ENCODE measurements at places on chromosomes 3 and 15. TPM values are rescaled to one million over a fixed set of nuclear protein-coding genes. Genes with fewer than 3 reads are reported as not detected.

DNA sequence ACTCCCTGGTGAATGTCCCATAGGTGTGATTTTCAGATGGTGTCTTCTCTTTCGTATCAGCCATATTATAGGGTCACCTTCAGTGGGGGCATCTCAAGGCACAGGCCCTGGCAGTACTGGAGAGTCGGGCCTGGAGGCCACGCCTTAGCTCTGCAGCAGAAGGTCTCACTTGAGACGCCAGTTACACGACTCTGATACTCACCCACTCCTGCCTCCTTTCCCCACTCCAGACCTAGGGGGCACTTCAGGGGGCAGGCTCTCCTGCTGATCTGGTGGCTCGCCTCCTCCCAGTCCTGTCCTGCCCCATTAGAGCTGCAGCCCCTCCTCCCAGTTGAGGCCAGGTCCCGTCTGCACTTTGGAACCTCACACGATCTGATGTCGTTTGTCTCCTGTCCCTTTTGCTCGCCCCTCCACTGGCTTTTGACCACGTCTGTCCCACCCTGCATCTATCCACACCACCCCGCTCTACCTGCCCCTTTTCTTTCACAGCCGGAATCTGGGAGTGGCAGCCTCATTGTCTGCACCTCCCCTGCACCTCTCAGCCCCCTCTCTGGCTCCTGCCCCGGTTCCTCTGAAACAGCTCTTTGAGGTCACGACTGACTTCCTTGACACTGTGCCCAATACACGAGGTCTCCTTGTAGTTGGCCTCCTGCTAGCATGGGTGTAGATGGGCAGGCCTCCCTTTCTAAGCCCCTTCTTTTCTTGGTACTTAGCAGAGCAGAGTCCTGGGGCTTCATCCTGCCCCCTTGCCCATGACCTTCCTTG, 181.9 kb downstream of the NSMCE3 start:
- DNase-seq, result no peak

GRCh38 chr3:56908004-56908403, 106.3 kb upstream of the ARHGEF3 start:
- DNase-seq, result no peak

DNA sequence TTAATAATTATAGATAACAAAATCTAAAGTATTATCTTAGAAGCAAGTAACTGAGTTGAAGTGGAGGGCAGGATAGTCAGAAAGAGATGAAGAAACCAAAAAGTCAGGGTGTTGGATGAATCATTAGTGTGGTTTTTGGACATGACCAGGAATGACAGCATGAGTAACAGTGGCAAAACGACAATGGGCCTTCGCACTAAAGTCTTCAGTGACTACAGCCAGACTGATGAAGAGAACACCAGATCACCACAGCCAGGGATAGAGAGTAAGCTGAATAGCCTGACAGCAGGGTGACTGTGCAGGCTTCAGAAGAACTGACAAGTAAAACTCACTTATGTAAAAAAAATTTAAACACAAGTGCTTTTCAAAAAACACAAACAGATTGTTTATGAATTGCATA, 96.0 kb upstream of the MELTF start:
- DNase-seq, result peak; percentile 24

GRCh38 chr15:63405159-63405558, 23.5 kb upstream of the CA12 start:
- peak; percentile 21 for DNase-seq

GRCh38 chr15:78951841-78952238, 7.0 kb upstream of the CTSH start:
- peak; percentile 41 for DNase-seq

ATP13A5 gene
- total RNA-seq, result 0.30 TPM

PPM1L gene
- 6.8 TPM for total RNA-seq

CILP gene
- 0.03 TPM for total RNA-seq

TMEM42 gene
- 11.6 TPM for total RNA-seq

CEP152 gene
- 15.4 TPM for total RNA-seq

FAM174B gene
- total RNA-seq, result 3.4 TPM

Data from Daoy (cell line).